ENCODE measurements at places on chromosomes 5 and 9.

GRCh38 chr9:19677924-19678323 is 110.9 kb downstream of the SLC24A2 start:
- DNase-seq: no peak

DNA sequence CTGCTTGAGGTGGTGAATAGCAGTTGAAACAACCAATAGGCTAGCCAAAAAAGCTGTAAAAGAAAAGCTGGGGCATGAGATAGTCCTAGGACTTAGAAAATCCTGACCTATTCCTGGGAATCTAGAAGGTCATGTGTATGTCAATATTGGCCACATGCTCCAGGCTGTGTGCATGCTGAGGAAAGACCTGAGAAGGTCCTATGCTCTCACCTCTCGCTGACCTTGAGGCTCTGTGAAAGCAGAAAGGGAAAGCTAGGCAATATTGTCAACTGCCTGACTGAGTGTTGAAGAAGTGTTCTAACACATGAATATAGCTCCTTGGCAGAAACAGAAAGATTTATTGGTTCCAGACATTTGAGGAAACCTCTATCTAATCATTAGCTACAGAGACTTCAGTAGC is 19.8 kb downstream of the TAS2R1 start:
- DNase-seq: no peak

DNA sequence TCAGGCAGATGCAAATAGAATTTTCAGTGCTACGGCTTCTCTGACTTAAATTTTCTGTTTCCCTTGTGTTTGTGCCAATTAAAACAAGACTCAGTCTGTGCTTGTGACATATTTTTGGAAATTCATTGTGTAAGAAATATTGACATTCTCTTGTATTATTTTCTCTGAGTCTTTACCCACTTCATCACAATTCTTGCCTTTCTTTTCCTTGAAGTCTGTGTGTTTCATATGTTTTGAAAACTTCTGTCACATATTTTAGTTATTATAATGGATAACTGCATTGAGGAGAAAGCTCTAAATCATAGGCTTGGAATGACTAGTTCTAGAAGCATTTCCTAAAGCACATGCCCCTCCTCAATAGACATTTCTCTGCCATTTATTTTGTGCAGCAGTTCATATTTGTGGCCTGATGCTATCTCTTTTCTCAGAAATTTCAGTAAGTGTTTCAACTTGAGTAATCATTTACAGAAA is 206.6 kb downstream of the PALM2AKAP2 start:
- DNase-seq: no peak

DNA sequence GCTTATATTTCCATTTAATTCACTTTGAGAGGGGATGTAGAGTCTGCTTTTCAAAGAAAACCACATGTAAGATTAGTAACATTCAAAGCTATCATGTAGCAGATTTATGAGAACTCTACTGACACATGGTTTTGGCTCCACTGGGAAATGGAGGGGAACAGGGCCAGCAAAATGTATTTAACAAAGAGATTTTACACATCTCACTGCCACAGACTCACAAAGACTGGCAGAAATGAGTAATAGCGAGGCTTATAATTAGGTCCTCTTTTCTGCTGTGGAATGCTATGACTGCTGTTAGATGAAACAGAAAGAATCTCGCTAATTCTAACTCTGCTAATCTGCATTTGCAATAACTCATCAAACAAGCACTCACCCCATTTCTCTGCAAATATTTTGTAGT is 4.5 kb downstream of the DAP start:
- no peak for DNase-seq

DNA sequence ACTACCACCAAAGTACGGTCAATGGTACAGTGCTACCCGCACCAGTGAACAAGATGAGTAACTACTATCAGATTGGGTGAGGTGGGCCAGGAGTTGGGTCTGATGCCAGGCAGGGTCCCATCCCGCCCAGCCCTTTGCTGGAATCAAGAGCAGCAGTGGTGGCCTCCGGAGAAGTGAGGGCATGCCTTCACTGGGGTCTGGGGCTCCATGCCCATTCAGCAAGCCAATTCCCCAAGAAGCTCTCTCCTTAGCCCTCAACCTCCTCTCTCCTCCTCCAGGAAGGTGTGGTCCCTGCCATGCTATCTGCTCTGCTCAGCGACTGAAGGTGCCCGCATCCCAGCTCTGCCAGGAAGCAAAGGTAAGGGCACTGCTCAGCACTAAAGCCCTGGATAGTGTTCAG is 62.7 kb upstream of the CPLX2 start:
- DNase-seq: no peak

DNA sequence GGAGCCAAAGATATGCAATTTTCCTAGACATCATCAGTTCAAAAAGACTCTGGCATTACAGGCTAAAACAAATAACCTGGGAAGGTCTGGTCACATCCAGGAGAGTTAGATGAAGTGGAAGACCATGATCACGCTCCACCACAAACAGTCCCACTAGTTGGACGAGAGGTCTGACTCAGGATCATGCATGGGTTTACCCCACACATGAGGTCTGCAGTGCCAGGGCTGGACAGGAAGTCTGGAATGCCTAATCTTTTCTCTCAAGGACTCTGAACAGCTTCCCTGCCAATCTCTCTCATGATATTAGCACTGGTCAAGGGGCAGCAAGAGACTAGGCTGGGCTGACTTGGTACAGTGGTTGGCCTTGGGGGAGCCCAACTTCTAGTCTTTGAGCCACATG is 7.1 kb downstream of the PRUNE2 start:
- DNase-seq: no peak

- no peak for DNase-seq
Observed at GRCh38 chr9:95007226-95007869, 280.8 kb downstream of the AOPEP start.

DNA sequence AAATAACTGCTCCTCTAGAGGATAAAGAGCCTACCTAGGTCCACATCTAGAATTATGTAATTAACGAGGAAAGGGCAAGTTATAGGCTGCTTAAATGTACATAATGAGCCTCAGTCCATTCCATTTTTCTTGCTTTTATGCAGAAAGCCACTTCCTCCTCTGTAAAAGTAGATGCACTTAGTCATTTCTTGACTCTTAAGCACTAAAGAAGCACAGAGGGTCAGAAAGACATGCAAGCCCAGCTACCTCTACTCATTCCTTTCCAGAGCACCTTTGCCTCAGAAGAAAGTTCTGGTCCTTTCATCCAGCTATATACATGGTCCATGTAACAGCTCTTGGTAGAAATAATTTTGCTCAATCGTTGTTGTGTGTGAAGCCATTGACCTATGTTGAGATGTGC is 308.0 kb upstream of the NREP start:
- no peak for DNase-seq

GRCh38 chr5:35815089-35815936 is 41.4 kb upstream of the IL7R start:
- DNase-seq: no peak
